NAMALWA (cell line): ENCODE measurements at places on chromosomes 7 and 10.
A peak's percentile ranks its signal among the peaks of the same experiment; 100 is the strongest.

GRCh38 chr10:19801369-19801768 lies 14.9 kb upstream of the PLXDC2 start:
- DNase-seq, result no peak

DNA sequence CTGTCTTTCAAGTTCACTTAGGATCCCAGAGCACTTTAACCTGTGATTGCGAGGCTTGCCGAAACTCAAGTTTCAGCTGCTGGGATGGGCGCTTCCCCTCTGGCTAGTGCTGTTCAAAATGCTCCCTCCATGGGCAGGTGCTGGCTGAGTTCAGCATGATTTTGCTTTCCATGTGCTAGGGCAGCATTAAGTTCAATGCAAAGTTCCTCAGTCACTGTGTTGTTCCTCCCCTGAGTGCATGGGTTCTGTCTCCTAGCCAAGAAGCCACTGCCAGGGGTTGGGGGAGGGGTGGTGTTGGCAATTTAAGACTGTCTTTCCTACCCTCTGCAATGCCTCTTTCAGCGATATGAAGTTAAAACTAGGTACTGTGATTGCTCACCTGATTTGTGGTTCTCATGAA lies 56.5 kb upstream of the HELLS start:
- no peak for DNase-seq

- DNase-seq, result no peak
These were observed 192.4 kb downstream of the PTN start for GRCh38 chr7:137151041-137151689.

DNA sequence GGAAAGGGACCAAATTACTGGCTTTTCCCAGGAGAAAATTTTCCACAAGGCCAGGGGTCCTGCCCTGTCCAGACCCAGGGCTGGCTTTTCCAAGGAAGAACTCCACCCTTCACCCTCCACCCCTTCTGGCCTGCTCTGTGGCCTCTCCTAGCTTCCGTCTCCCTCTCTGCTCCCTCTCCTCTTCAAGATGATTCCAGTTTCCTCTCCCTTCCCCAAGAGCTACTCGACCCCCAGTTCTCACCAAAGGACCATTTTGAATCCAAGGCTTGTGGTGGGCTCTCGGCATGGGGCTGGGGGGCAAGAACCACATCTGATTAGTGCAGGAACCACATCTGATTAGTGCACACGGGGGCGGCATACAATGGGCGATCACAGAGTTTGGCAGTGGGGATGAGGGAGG lies 7.7 kb downstream of the CHAT start:
- no peak for DNase-seq

GRCh38 chr7:29237489-29237888 lies 42.9 kb downstream of the CHN2 start:
- DNase-seq, result no peak

GRCh38 chr7:13036256-13036780 lies 348.9 kb downstream of the ARL4A start:
- no peak for DNase-seq

GRCh38 chr7:71563276-71563675 lies 431.3 kb downstream of the GALNT17 start:
- DNase-seq, result no peak

GRCh38 chr10:60943316-60944057 lies 498 bp downstream of the RHOBTB1 start:
- DNase-seq, result no peak

DNA sequence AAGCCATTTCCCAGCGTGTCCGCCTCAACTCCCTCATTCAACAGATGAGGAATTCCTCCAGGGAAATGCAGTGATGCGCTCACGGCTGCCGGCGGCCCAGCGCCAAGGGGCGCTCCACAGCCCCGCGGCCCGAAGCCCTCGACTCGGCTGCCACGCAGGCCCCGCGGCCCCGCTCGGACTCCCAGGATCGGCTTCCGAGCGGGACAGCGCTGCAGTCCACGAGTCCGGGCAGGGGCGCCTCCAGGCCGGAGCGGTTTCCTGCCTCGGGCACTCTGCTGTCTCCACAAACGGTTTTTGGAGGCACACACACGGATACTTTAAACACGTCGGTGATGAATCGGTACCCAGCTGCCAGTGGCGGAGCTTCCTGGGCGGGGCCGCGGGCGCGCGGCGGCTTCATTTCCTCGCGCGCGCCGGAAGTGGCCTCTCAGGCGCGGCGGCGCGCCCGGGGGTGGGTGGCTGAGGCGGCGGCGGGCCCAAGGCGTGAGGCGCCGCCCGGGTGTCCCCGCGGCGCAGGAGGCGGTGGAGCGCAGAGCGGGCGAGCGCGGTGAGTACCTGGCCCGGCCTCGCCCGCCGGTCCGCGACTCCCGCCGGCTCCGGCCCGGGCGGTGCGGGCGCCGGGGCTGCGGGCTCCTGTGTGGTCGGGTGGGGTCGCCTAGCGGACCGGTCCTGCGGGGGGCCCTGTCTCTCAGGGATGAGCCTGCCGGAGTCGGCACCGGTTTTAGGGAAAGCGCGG lies at the start of gene CSGALNACT2:
TSS of gene CSGALNACT2 (plus strand) at position 425 of the 736 bp plus-strand sequence. CDS start 16,705 bp downstream, outside the sequence.
- peak; percentile 90 for DNase-seq

GRCh38 chr7:19964246-19964645 lies 190.8 kb upstream of the TMEM196 start:
- no peak for DNase-seq

DNA sequence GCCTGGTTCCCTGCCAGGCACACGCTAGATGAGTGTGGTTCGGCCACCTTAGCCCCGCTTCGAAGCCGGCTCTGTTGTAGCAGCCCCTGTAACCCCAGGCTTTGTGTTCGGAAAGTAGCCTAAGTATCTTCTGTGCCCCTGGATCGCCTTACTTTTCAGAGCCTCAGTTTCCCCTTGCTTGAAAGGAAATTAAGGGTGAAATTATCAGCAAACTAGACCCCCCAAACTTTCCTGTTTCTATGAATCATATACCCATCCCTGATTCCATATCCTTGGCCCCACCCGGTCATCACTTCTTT lies 312 bp downstream of the PDCD11 start:
- no peak for DNase-seq

- no peak for DNase-seq
These were observed 34.2 kb downstream of the CYP17A1 start for GRCh38 chr10:102802920-102803534.
